ENCODE measurements at places on chromosomes 3 and 15.

GRCh38 chr3:86867982-86868381, 123.0 kb downstream of the VGLL3 start:
- DNase-seq: peak; percentile 5

DNA sequence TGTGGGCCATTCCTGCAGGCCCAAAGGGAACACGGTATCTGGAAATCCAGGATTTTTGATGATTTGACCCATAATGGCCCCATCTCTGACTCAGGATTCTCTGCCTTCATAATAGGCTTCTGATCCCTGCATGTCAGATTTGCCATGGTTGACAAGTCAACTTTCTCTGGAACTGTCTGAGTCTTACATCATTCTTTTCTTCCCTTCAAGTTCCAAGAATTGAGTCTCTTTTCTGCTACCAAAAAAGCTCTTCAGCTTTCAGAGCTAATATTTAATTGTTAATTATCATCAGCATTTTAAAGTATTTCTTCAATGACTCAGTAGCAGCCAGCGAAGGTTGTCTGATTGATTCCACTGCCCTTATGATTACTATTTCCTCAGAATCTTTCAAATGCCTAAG, 244.4 kb upstream of the COL8A1 start:
- DNase-seq: no peak

DNA sequence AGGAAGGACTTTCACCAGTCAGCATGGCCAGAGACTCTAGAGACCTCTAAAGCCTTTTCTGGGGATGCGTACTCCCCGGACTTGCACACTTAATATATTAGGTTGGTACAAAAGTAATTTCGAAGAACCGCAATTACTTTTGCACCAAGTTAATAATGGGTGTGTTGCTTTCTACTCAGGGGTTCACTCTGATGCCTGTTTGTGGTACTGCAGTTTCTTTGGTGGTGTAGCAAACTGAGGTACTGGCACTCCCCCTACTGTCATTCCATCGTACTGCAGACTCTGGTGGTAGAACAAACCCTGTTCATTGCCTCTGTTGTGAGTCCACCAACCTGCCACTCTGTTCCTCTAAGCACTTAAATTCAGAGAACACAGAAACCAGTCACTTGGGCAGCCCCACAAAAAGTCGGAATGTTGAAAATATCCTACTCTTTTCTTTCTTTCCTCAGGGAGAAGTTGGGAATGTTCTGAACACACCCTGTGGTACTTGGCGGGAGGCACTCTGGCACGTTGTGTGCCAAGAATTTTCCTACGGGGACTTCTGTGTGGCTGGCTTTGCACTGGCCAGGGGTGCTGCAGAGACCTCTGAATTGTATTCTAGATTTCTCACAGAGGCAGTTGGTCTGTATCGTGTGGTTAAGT, 46.3 kb downstream of the GABRG3 start:
- peak; percentile 84 for DNase-seq

GRCh38 chr3:53750253-53751210, 95.7 kb downstream of the CHDH start:
- no peak for DNase-seq

- DNase-seq: peak; percentile 88
Measured at GRCh38 chr3:100032243-100032642, 82.1 kb downstream of the FILIP1L start.

- DNase-seq: peak; percentile 46
Measured at GRCh38 chr3:115699706-115700105, 76.4 kb downstream of the GAP43 start.

- no peak for DNase-seq
Measured at GRCh38 chr15:38153781-38154180, 98.9 kb upstream of the SPRED1 start.

DNA sequence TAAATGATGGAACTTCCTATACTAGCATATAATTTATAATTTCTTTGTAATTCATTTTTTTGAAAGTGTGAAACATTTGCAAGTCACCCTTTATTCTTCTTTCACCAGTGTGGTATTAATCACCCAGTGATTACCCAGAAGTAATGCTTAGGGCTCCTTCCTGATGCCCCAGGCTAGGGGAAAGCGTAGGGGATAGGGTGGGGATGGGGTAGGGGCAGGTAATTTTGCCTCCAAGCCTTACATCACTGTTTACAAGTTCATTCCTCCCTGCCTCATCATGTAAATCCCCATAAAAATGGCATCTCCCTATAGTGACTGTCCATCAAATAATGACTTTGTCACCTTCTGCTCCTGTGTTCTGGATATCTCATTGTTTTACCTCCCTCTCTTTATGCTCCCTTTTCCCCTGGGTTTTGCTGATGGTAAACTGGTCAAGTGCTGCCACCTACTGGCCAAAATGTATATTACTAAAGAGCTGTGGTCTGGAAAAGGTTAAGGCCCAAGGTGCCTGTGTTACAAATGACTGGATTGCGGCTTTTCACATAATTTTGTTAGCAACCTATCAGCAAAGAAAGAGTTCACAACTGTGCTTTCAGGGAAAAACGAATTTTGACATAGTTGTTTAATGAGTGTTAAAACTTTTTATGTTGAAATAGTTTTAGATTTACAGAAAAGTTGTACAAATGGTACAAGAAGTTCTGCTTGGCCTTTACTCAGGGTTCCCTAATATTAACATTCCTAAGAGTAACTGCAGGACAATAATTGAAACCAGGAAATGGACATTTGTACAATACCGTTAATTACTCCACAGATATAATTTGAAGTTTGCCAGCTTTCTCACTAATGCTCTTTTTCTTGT, 54.7 kb downstream of the ONECUT1 start:
- peak; percentile 88 for DNase-seq

GRCh38 chr3:22862111-22862510, 341.0 kb upstream of the UBE2E2 start:
- DNase-seq: no peak

DNA sequence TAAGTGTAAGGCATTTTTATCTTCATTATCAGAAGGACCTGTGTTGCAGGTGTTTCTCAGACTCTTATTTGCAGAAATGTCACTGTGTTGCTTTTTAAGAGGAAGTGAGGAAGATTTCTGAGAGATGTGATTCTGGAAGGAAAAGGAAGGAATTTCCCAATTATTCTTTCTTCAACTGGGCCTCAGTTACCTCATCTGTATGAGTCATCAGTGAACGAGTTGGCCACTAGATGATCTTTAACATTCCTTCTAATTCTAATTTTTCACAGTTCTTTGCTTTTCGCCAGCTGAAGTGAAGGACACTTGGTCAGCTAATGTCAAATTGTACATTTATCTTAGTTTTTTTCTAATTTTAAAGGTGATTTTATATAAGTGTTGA, 28.9 kb downstream of the CLEC3B start:
- peak; percentile 78 for DNase-seq

- peak; percentile 98 for DNase-seq
Measured at GRCh38 chr3:41117398-41117870, 81.9 kb upstream of the CTNNB1 start.

GRCh38 chr15:45948181-45948621, 313.4 kb downstream of the SQOR start:
- peak; percentile 67 for DNase-seq

- peak; percentile 27 for DNase-seq
Measured at GRCh38 chr3:76138921-76139320, 353.6 kb upstream of the ZNF717 start.

DNA sequence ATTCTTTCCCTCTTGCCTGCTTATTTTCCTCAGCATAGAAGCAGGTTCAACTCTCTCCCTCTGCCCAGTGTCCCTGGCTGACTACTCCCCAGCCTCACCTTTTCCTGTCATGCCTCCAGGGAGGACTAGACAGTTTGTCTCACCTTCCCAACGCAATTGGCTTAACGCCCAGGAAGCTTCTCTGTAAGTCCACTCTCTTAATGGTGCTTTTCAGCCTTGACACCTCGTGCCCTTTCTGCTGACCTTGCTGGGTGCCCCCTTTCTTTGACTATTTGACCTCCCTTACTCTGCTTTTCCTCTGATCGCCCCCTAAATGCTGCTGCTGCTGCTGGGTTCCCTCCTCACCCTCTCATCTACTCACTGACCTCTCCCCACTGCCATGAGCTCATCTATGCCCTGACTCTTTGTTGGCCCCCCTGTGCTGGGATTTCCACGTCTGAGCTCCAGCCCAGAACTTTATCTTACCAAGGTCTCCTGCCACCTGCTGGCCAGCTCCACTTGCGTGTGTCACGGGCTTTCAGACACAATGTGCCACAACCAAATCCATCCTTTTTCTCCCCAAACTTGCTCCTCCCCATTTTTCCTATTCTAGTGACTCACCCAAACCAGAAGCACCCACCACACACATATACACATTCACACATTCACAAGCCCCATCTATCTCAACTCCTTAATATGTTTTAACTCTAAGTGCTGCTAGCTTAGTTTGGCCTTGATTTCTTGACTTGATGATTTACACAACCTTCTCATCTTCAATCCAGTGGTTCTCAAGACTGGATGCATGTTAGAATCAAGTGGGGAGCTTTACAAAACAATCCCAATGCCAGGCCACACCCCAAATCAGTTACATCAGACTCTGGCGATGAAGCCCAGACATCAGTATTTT, 16.6 kb downstream of the EPB42 start:
- DNase-seq: peak; percentile 77

- no peak for DNase-seq
Measured at GRCh38 chr3:40620151-40620550, 95.4 kb downstream of the ZNF621 start.

- DNase-seq: no peak
Measured at GRCh38 chr3:161137260-161137659, 32.1 kb upstream of the B3GALNT1 start.

DNA sequence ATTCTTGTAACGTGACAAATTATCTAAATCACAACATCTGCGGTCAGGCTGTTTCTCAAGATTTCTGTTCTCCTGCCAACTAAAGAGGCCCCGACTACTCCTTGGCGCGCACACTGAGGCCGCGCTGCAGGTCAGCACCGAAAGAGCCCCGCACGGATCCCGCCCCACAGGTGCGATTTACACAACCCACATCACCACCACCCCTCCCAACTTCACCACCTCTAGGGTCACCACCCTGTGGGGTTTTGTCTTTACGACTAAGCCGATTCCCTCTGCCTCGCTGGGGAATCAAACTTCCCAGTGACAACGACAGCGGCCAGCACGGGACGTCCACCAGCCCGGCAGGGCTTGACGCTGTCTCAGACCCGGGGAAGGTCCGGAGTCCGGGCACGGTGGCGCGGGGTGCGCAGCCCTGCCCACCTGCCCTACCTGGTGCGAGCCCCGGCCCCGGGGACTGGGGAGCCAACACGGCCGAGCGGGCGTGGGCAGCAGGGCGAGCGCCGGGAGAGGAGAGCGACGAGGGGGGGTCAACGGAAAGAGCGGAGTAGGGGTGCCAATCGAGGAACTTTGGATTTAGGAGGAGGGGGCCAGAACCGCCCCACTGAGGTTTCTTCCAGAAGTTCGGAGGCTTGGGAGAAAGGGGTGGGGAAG, 764 bp downstream of the UACA start:
- DNase-seq: peak; percentile 60

DNA sequence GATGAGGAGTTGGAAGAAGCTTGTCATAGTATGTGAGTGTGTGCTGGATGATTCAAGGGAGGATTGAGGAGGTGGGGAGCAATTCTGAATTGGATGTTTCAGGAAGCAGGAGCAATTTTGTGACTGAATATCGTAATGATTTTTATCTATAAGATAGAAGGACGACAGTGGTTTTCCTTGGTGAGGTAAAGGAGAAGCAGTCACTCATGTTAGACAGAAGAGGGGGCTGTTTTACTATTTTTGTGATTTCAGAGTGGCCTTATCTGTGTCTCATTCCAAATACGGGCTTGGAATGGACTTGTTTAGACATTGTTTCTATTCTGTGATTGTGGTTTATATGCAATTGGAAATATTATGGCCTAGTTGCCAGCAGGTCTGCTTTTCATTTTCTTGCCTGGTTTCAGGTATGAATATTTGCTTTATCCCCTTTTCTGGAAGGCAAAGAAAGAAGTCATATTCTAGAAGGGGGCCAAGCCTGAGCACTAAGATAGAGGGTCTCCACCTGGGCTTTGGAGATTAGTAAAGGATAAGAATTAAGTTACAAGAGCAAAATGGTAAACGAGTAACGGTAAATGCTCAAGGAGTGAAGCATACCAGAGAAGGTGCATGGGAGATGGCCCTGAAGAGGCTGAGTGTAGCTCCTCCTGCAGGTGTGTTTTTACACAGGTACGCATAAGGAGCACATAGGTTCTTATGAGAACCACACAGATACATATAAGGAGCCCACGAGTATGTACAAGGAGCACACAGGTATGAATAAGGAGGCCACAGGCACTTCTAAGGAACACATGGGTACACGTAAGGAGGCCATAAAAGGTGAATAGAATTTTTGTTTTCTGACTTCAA, 124.6 kb upstream of the KCNAB1 start:
- DNase-seq: peak; percentile 56

GRCh38 chr3:100277255-100277800, 16.5 kb downstream of the TBC1D23 start:
- DNase-seq: peak; percentile 23

DNA sequence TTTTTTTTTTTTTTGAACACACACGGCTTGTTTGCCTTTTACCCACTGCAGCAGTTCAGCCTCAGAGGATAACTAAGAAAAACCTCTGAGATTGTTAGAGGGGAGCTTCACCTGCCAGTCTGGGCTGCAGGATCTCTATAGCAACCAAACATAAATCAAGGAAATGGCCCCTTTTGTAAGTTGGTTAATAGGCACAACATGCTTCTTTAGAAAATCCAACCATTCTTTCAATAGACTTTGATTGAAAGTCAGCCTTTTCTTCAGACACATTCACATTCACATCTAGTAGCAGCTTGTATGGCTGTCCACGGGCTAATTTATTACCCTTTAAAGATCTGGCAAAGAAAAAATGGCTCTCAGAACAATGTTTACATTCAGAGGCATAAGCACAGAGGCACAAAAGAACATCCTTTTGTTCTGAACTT, 136.6 kb upstream of the RARB start:
- no peak for DNase-seq

- DNase-seq: peak; percentile 86
Measured at GRCh38 chr3:42061713-42062380, 29.3 kb upstream of the TRAK1 start.

GRCh38 chr3:47643092-47643491, 64.4 kb upstream of the CSPG5 start:
- no peak for DNase-seq

GRCh38 chr3:89851974-89852621, 744.7 kb downstream of the EPHA3 start:
- peak; percentile 71 for DNase-seq

DNA sequence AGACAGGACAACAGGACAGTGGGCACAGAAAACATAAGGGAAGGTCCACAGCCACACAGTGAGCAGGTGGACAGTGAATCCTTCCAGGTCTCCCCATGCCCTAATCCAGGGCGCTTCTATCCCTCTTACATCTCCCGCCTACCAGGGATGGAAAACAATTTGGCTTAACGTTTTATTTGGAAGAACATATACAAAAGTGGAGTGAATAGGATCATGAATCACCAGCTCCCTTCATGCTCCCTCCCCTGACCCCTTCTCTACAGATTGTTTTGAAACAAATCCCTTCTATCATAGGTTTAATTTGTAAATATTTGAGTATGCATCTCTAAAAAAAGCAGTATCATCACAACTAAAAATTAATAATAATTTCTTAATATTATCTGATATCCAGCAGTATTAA, 52.5 kb downstream of the CLDN11 start:
- no peak for DNase-seq

DNA sequence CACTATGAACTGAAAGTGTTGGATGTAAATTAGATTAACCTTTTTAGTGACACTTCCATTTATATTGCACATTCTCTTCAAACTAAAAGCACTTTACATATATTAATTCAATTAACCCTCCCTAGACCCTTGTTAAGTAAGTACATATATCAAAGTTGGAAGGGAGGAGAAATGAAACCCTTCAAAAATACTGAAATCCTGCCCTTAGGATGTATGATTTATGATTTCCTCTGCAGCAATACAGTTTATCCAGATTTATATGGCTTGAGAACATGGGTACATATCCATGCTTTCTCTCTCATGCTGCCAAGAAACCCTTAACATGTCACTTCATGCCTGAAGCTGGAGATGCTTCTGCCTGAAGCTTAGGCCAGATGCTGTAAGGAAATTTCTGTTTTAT, 11.0 kb downstream of the CLSTN2 start:
- no peak for DNase-seq
